ENCODE measurements at places on chromosomes 4 and X. TPM values are rescaled to one million over a fixed set of nuclear protein-coding genes. Genes with fewer than 3 reads are reported as not detected.

NXF2B gene
- 0.18 TPM for total RNA-seq

GPC4 gene
- total RNA-seq: 120 TPM

TSPAN6 gene
- total RNA-seq: 50.5 TPM

TBC1D1 gene
- total RNA-seq: 142 TPM

IBSP gene
- not detected for total RNA-seq
